ENCODE measurements at places on chromosomes 4 and X.

DNA sequence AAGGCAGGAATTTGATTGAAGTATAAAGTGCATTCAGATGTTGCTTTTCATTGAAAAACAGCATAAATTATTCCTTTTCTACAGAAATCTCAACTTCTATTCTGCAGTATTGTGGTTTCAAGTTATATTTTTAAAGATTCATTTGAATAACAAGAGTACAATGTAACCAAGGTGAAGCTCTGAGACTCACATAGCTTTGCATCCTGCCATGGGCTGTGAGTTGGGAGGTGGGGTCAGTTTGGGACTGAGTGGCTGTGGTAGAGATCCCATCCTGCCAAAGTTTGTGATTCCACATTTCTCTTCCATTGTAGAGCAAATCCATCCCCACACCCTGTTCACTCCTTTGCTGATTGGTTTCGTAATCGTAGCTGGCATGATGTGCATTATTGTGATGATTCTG, 69.2 kb downstream of the KIT start:
- no peak for DNase-seq

DNA sequence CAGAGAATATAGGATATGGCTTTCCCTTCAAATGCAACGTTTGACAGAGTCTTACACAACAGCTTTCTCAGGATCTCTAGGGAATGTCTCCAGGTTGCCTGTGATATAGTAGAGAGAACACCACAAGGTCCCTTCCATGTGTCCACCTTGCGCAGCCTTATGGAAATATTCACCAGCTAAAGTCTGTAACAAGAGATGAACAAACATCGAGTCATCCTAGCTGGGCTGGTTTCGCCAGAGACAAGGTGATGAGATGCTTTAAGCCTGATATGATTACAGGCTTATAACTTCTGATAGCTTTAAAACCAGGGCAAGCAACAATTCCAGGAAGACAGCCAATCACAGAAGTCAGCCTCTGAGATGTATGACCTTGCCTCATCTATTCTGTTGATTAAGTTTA, 83.8 kb downstream of the SEL1L3 start:
- no peak for DNase-seq

GRCh38 chr4:1271686-1272085, 18.0 kb upstream of the MAEA start:
- DNase-seq: no peak

DNA sequence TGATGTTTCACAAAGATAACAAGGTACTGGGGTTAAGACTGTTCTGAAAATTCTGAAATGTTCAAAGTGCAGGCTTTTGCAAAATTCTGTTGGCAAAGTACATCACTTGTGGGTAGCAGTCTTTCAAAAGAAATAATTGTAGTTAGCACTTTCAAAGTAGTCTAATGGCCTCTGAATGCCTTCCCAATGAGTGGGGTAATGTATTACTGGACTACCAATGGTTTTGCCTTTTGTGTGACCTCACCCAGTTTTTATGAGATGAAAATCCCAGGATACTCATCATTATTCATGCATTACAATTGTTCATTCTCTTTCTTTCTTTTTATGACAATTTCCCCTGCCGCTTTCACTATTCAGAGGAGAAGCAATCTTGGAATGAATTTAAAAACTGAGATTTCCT, 686.1 kb downstream of the GLUD2 start:
- peak; percentile 4 for DNase-seq

- DNase-seq: no peak
Observed at GRCh38 chrX:56928546-56928945, 66.8 kb downstream of the SPIN3 start.

- DNase-seq: no peak
Observed at GRCh38 chr4:168453146-168453545, 27.1 kb downstream of the DDX60L start.

- no peak for DNase-seq
Observed at GRCh38 chr4:58261526-58261925, 1151.3 kb upstream of the IGFBP7 start.

DNA sequence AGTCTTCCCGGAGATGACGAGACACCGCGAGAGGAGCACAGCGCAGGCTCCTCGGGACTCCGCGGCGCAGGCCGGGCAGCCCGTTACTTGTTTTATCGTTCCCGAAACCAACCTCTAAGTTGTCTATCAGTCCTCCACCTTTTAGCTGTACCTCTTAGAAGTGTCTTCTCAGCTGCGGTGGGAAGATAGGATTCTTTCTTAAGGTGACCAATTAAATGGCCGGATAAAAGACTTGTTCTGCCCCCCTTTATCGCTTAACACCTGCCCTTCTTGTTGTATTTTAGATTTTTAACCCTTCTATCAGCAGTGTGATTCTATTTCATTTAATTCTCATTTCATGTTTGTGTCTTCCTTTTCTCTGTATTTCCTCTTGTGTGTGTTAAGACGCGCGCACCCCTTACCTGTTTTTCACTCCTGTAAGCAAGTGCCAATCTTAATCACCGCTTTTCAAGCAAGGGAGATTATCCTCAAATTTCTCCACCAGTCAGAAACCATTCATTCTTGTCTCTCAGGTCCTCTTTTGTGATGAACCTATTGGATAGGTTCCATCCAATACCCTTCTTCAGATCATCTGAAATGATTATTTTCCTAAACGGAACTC, at the start of gene SLC9B2:
TSS of gene SLC9B2 (minus strand) at position 15 of the 601 bp plus-strand sequence. CDS start 9,211 bp downstream, outside the sequence.
- DNase-seq: no peak

Data from fibroblast of skin of abdomen (primary cell).